ENCODE measurements at places on chromosomes 6 and 20. TPM values are rescaled to one million over a fixed set of nuclear protein-coding genes. Genes with fewer than 3 reads are reported as not detected.

Gene KHDRBS2
- not detected for total RNA-seq

Gene C6orf132
- 128 TPM for total RNA-seq

Gene CST2
- not detected for total RNA-seq

Gene ULBP2
- total RNA-seq = 0.76 TPM

Gene TPD52L2
- 66.5 TPM for total RNA-seq

Gene C20orf144
- total RNA-seq = not detected

Gene ATG5
- 24.7 TPM for total RNA-seq

Gene HLA-DQA1
- total RNA-seq = 21.3 TPM

Gene TREML2
- not detected for total RNA-seq

Gene GPR6
- not detected for total RNA-seq

Gene C20orf96
- total RNA-seq = 0.91 TPM

Gene AVP
- total RNA-seq = not detected

Gene CDC25B
- 30.1 TPM for total RNA-seq

Gene NTSR1
- total RNA-seq = 0.16 TPM

Gene OR2H2
- total RNA-seq = not detected

Gene ABCC10
- 32.0 TPM for total RNA-seq

Gene IP6K3
- total RNA-seq = 0.83 TPM

Gene CEP85L
- total RNA-seq = 9.5 TPM
